Epithelial cell of umbilical artery (primary cell): ENCODE measurements at places on chromosomes 5 and 9. TPM values are rescaled to one million over a fixed set of nuclear protein-coding genes. Genes with fewer than 3 reads are reported as not detected.

Gene HAVCR2
- total RNA-seq: 0.15 TPM in 1 of 2 replicates, not detected in the other

Gene CCL27
- total RNA-seq: not detected in 2 replicates

Gene MLANA
- not detected in 2 replicates for total RNA-seq

Gene CEP120
- 12.3 and 16.0 TPM in 2 replicates for total RNA-seq

Gene SH3TC2
- 5.8 and 7.8 TPM in 2 replicates for total RNA-seq

Gene HAPLN1
- under 0.01 and 4.7 TPM in 2 replicates for total RNA-seq

Gene ARL14EPL
- under 0.01 TPM in 1 of 2 replicates, not detected in the other for total RNA-seq

Gene FBN2
- 272 and 277 TPM in 2 replicates for total RNA-seq

Gene KLHL3
- total RNA-seq: 5.5 and 9.1 TPM in 2 replicates

Gene TAS2R1
- not detected in 2 replicates for total RNA-seq

Gene F12
- 1.3 and 1.7 TPM in 2 replicates for total RNA-seq

Gene OTP
- not detected in 2 replicates for total RNA-seq
